Panc1 (cell line): ENCODE measurements at places on chromosomes 7 and 10.

DNA sequence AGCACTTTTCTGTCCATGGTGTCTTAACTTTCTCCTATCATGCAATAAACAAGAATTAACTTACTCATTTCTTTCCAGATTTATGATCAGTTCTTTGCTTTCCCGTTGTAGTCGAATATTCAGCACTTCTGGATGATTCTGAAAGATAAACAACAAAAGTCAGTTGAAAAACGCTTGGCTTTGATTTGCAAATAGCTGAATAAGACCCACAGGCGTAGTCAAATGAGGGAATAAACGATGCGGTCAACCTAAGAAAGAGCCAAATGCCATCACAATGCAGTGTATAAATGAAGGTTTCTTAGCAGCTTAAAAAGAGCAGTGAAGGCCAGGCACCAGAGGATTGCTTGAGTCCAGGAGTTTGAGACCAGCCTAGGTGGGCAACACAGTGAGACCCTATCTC lies 109.4 kb downstream of the ADAM12 start:
- DNase-seq: no peak

DNA sequence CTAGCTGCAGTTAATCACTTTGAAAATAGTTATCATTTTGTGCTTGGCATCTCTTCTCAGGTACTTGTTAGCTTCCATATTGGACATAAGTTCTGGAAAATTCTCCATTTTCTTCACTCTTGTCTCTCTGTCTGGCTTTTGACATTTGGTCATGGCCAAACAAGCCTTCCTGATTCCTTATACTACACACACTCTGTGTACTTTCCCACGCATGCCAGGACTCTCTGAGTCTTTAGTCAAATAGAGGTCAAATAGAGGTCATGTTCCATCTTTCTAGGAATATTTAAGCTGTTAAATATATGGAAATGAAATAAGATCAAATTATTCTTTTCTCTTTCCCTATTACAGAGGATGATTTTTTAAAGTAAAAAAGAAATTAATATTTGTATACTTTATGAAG lies 235.5 kb upstream of the PLXDC2 start:
- no peak for DNase-seq

- DNase-seq: no peak
Observed at GRCh38 chr10:109978481-109978880, 29.3 kb upstream of the ADD3 start.

DNA sequence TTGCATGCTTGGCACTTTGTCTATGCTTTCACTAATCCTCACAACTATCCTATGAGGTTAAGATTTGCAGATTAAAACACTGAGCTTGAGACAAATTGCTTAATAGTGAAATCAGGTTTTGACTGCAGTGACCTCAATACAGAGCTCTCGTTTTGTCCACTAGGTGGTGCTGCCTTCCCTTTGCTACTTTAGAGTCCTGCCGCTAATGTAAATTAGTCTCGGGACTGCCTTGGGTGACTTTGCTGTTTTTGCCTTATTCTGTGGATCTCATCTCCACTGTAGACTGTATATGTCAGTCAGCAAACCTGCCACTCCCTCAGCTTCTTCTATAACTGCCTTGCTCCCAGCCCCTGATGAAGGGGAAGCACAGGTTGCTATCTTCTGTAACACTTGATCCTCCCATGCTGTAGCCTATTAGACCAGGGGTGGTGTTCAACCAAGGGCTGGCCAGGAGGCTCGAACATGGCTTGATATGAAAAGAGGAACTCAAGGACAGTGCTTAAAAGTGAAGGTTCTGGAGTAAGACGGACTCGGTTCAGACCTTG lies 26.0 kb downstream of the ASB4 start:
- DNase-seq: no peak

- DNase-seq: no peak
Observed at GRCh38 chr7:87687653-87688254, 59.6 kb downstream of the RUNDC3B start.

DNA sequence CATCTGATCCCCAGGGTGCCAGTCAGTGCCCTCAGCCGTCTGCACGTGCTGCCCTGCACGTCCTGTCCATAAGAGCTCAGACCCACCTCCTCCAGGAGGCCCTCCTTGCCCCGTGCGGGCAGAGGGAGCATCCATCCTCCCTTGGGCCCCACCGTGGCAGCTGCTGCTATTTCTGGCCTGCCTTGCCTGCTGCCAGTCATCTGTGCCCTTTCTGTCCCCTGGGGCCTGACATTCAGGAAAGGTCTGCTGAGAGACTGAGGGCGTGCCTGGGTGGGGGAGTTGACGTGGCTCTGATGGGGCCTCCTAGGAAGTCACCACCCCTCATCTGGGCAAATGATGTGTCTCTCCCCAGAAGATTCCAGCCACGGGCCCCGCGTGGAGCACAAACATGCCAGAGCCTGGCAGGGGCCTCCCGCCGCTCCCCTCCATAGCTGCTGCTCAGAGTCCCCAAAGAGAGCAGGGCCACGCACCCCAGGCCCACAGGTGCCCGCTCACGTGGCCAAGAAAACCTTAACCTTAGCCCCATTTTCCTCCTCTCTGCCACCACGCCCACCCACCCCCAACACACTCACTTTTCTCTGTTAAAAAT lies 21.8 kb downstream of the DPYSL4 start:
- DNase-seq: no peak

- DNase-seq: no peak
Observed at GRCh38 chr10:13816195-13816925, 229.6 kb downstream of the PRPF18 start.

DNA sequence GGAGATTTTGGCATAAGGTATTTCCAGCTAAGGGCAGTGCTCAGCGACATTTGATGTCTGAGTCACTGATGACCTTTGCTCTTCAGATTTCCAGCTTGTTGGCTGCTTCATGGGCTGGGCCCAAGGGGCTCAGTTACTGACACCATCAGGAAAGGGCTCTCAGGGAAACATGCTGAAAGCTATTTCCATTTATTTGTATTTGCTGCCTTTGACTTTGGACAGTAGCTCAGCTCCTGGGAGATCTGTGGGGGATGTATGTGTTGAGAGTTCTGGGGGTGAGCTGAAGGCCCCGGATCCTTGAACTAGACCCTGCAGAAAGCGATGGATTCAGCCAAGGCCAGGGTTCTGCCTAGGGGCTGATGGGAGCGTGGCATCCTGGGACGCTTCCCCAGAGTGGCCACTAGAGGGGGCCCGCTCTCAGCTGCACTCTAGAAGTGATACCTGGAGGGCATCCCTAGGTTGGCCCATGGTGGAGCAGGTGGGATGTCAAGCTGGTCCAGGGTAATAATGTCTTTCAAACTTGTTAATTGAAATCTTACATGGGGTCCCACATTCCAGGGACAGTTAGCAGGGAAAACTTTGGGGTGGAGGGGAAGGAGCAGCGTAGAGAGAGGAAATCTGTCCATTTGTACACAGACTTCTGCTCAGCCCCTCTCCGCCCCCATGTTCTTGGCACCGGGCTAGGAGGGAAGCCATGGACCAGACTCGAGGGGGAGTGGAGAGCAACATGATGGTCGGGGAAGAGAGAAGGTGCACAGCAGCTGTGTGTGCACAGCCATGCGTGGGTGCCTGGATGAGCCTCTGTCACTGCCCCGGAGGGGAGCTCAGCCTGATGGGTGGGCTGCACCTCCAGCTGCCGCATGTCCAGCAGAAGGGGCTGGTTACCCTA lies 3.0 kb upstream of the BTBD16 start:
- DNase-seq: peak; percentile 35

GRCh38 chr7:37709631-37710509 lies 26.3 kb downstream of the GPR141 start:
- no peak for DNase-seq

DNA sequence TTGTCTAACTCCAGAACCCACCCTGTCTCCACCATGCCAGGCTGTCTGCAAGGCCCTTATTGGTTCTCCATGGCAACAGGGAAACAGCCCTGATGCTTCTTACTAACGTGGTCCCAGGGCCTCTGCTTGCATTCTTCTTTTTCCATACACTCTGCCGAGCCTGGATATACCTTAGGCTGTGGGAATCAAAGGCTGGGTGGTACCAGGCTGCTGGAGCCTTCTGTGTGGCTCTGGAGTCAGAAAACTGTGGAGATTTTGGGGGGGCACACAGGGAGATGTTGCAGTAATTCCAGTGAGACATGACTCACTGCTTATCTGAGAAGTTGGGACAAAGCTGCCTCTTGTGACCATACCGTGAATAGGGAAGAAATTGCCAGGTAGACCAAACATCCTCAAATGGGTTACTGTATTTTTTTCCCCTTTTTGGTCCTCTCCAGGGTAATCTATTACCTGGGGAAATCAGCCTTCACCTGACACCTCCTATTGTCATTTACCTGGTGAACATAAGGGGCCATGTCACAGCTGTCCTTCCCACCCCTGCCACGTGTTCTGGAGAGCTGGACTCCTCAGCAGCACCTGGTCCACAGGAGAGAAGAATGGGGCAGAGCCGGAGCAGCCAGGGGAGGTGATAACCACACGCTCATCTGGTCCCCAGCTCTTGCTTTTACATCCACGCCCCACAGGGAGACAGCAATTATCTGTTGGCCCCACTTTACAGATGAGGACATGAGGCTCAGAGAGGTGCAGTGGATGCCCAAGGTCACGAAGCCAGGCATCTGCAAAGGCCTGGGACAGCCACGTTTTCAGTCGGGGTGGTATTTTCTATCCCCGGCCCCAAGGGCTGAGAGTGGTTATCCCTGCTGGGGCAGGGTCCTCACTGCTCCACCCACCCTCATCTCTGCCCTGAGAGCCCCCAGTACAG lies 4.6 kb downstream of the CHST3 start:
- no peak for DNase-seq

DNA sequence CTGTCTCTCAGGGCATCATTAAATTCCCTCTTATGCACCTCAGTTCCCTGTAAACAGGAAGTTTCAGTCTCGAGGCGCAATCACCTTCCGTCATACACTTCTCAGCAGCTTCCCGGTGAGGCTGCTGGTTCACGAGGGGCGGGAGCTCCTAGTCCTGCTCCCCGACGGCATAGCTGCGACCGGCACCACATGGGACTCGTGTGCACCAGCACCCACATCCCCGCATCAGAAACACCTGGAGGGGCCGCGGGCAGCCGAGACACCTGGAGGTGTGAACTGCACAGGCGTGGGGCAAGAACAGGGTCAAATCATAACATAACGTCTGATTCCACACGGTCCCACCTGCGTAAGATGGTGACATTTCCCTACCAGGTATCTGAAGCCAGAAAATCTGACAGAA lies 52.7 kb downstream of the DIP2C start:
- DNase-seq: no peak

- no peak for DNase-seq
Observed at GRCh38 chr10:52313933-52314821, at the start of gene DKK1. DKK1 (plus strand) TSS chr10:52314281; CDS start chr10:52314435, 154 bp downstream.

- DNase-seq: no peak
Observed at GRCh38 chr7:26653430-26654399, 210.7 kb downstream of the SKAP2 start.
